Hypothalamus (tissue), 51 donors: ENCODE measurements at places on chromosomes 3 and 15.

GRCh38 chr15:72970933-72971760 lies 81.1 kb upstream of the NEO1 start:
- no peak for DNase-seq

- DNase-seq: no peak
Measured at GRCh38 chr15:100612539-100612938, 10.2 kb downstream of the ASB7 start.

- DNase-seq: no peak
Measured at GRCh38 chr3:70833239-70833960, 521.0 kb upstream of the MDFIC2 start.

GRCh38 chr15:88493844-88494243 lies 26.3 kb downstream of the MRPS11 start:
- no peak for DNase-seq
